ENCODE measurements at places on chromosomes 5 and 9.

GRCh38 chr9:112048924-112049691 is 126.0 kb downstream of the SUSD1 start:
- DNase-seq = no peak

GRCh38 chr9:138073808-138074207 is 196.2 kb downstream of the CACNA1B start:
- DNase-seq = no peak

DNA sequence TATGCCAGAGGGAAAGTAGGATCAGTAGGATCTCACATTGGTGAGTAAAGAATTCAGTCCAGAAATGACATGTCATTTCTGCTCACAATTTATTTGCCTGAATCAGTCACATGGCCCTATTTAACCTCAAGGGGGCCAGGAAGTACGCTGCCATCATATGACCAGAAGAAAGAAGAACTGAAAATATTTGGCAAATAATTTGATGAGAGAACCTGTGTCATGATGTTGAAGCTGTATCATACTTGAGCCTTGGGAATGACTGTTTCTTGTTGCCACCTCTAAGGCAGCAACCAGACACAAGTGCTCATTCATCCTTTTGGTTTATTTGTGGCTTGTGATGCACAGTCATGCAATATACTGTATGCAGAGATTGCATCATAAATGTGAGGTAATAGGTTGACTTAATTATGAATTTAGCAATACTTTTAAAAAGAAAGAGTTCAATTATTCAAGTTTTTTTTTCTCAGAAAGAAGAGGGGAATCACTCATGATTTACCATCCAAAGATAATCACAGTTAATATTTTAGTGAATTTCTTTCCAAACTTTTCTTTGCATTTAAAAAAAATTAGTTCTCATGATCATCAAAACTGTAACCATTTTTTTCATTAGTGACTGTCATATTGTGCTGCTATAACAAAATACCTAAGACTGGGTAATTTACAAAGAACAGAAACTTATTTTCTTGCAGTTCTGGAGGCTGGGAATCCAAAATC is 8.2 kb upstream of the ZFYVE16 start:
- DNase-seq = no peak

DNA sequence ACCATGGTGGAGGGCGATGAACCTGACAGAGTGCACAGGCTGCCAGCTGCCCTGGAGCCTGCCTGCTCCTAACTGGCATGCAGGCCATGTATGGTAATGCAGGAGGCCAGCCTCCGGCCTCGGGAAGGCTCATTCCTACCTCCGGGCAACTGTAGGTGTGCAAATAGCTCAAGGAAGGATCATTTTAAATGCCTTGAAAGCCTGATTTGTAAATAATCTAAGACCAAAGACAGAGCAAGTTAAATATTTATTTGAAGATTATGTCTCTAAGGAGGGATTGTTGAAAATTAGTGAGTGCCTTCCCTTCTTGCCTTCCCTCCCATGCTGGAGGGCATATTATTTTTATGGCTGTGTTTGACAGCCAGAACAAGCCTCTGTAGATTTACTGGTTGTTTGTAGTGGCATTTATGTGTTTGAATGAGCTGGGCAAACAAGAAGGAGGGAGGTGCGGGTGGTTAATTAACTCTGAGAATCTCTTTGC is 285.7 kb upstream of the TUT7 start:
- no peak for DNase-seq

DNA sequence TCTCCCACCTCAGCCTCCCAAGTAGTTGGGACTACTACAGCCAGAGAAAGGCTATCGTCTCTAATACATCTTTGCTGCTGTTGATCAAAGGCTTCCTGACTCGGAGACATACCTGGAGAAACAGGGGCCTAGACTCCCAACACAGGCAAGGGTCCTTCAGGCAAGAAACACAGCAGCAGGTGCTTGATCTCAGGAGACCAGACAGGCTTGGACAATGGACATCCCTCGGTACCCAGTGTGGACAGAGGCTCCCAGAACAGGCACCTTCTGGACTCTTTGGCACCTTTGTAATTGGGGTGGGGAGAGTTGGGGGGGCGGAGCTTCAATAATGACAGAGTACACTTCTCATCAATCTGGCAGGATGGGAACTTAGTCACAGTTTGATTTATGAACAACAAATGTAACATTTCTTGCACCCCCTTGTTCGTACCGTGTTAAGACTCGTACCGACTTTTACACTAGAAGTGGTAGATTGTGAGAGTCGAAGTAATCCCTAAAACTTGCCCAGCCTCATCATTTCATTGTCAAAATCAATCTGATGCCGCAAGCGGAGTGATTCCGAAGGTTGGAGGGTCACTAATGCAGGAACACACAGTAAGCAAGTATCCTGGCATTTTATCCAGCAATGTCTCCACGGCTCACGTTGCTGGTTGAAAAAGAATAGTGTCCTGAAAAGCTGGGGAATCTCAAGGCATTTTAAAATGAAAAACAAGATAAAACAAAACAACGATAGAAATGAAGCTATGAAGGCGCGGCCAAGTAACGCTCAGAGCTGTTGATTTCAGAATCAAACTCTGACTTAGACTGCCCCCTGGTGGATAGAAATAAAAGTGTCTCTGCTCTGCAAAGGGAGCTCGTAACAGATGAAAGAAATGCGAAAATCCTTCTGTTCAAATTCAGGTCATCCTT is 46.4 kb upstream of the STK32A start:
- peak; percentile 12 for DNase-seq

DNA sequence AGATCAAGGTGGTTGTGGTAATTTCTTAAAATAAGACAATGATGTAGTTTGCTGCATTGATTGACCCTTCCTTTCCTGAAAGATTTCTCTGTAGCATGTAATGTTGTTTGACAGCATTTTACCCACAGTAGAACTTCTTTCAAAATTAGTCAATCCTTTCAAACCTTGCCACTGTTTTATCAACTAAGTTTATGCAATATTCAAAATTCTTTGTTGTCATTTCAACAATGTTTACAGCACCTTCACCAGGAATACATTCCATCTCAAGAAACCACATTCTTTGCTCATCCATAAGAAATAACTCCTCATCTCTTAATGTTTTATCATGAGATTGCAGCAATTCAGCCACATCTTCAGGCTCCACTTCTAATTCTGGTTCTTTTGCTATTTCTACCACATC is 43.8 kb downstream of the NR2F1 start:
- DNase-seq = no peak

- DNase-seq = no peak
These were observed 301.5 kb upstream of the ARRDC3 start for GRCh38 chr5:91684625-91685024.

DNA sequence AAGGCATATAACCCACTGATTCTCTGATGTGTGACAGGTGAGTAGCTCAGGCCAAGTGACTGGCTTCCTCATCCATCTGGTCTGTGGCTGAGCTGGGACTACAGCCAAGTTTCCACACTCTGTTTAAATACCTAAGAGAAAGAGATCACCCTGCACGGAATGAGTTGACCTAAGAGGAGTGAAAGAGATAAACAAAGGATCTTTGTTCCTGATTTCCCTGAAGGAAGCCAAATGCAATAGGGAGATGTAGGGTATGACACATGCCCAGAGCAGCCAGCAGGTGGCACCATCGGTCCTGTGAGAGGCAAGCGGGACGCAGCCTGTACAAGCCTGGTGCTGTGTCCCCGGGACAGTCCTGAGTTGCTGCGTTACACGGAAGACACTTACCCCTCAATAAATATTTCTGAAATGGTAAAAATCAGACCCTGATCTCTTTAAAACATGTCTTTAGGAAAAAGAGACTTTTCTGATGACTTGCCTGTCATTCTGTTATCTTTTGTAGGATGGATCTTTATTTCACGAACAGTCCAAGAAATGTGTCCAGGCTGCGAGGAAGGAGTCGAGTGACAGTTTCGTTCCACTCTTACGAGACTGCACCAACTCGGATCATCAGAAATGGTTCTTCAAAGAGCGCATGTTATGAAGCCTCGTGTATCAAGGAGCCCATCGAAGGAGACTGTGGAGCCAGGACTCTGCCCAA is 41.1 kb downstream of the GALNT12 start:
- DNase-seq = peak; percentile 53

DNA sequence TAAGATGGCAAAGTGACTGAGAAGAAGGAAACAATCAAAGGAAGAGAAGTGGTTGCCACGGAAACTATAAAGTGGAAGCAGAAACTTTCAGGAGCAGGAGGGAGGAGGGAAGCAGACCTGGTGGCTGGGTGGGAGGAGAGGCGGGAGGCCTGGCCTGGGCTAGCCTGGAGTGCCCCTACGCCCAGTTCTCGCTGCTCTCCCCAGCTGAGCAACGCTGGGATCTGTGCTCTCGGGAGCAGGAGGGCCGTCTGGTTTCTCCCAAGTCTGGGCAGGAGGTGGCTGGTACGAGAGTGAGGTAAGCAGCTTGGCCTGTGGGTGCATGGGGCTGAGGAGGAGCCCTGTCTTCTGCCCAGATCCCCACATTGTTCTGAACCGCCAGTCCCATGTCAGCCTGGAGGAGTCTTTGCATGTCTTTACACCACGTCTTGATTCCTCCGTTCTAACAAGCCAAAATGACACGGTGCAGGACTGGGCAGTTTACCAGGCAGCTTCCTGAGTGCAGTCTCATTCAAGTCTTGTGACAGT is 15.0 kb upstream of the DAB2IP start:
- DNase-seq = no peak

DNA sequence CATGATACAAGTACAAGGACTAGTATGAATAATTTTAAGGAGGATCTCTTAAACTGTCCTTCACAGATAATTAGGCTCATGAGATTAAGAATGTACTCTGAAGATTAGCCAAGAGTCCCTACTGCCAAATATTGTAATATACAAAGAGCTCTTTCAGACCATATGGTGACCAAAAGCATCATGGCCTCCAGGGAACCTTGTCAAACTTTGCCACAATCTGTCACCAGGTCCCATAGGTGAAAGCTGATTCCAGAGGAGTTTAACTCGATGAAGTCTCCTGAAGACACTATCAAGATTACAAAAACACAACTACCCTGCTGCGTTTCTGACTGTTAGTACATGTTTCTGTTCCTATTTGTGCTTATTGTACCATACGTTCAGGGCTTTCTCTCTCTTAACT is 395.4 kb upstream of the ITGA1 start:
- DNase-seq = no peak

DNA sequence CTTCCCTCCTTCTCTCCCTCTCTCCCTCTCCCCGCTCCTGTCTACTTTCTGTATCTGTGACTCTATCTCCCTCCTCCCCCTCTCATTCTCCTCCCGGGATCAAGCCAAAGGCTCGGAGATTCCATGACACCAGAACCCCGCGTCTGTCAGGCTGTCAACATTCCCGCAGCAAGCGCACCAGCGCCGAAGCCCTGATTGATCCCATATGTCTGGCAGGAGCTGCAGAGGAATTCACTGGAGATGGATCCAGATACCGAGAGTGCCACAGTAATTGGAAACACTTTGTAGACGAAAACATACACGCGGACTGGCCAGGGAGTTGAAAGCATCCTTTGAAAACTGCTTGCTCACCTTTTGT is 300 bp upstream of the SVEP1 start:
- DNase-seq = no peak

- DNase-seq = no peak
These were observed 15.3 kb downstream of the SEC61B start for GRCh38 chr9:99237356-99237755.

- peak; percentile 47 for DNase-seq
These were observed at the start of gene S100Z for GRCh38 chr5:76849419-76850291. Gene S100Z (plus strand): TSS chr5:76850014. CDS start chr5:76875360, 25,346 bp downstream.

GRCh38 chr9:72635197-72635596 is 113.8 kb downstream of the TMC1 start:
- peak; percentile 34 for DNase-seq

- no peak for DNase-seq
These were observed 32.8 kb downstream of the ARPC5L start for GRCh38 chr9:124894741-124895170.

DNA sequence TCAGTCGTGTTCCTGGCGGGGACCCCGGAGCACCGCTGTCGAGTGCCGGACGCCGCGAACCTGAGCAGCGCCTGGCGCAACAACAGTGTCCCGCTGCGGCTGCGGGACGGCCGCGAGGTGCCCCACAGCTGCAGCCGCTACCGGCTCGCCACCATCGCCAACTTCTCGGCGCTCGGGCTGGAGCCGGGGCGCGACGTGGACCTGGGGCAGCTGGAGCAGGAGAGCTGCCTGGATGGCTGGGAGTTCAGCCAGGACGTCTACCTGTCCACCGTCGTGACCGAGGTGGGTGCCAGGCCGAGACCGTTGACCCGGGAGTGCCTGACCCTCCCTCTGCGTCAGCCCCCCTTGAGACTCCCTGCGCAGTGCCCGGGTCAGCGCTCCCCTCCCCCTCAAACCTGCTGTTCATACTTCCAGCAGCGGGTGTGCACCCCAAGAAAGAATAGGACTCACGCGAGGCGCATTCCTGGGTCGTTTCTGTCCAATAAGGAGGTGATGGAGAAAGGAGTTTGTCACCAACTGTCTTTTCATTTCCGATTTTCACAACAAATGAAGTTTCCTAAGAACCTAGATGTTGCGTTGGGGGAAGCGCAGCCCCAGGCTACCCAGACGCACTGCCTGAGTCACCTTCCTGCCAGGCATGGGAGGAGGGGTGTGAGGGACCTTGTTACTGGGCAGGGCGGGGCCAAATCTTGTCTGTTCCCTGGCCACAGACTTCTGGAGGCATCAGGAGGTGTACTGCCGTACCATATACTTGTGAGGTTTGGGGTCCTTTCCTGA is 722 bp downstream of the SLC22A4 start:
- peak; percentile 78 for DNase-seq

DNA sequence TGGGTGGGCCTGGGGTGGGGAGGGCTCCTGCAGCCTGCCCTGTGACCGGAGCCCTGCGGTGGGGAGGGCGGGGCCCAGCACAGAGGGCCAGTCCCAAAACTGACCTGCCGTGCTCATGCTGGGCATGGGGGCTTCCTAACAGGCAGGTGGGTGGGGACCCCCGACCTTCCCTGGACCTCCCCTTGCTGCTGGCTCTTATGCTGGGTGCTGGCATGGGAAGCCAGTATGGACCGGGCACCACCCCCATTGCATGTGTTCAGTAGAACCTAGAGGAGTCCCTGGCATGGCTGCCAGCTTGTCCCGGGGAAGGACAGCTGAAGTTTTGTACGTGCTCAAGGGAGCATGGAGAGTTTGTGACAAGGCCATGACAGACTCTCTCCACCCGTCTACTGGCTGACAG is 37.1 kb downstream of the WNK2 start:
- no peak for DNase-seq

DNA sequence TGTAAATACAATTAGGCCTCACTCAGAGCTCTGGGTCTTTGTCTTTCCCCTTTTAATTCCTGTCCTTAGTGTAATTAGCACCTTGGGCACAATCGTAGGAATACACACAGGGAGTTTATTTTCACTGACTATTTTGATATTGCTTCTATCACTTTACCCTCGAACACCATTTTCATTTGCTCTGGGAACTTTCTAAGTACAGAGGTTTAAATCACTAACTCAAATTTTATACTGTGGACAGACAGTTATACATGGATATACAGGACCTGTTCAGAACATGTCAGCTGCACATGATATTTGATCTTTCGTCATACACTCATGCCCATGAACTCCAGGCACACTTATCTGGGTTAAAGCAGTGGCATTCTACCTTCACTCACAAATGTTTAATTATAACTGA is 217.8 kb upstream of the TMEM161B start:
- no peak for DNase-seq

- no peak for DNase-seq
These were observed 33.0 kb upstream of the CCDC112 start for GRCh38 chr5:115329475-115329874.

All from T-helper 2 cell treated with Interferon-gamma antibody and Interleukin-4, amounts not matched to agents 5 μg/mL and 100 μg/mL, for 36 hours (primary cell).